ENCODE measurements at places on chromosomes 16 and 17.

DNA sequence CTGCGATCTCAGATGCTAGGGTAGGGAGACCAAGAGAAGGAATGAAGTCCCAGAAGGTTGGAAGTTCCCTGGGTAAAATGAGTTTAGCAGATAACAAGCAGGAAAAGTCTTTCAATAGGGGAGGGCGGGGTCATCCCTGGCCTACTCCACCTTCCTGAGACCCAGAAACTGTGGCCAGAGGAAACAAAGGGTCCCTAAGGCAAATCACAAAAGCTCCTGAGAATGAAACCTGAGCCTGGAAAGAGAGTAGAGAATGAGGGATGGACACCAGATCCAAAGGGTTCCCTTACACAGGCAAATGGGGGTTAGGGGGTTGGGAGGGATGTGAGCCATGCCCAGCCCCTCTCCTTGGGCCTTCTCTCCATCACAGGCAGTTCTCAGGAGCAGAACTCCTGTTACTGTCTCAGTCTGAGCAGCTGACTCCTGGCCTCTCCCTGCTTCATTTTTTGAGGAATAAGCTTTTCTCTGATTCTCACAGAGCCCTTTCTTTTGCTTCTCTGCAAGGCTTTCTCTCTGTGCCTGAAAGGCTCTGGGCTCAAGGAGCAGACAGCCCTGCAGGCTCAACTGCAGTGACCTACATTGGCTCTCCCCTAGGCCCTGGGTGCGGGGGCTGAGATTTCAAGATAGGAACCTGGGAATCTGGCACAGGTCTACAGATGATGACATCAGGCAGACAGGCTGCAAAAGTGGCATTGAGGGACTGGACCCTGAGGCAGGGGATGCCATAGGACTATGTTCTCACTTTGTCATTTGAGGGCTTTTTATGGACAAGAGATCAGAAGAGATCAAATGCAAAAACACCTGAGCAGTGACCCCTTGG, 9.8 kb upstream of the NR1D1 start:
- no peaks in the 10 kb centered on the region for H3K36me3 ChIP-seq
- no peak for DNase-seq
- no peaks in the 10 kb centered on the region for H3K27me3 ChIP-seq
- H3K4me1 ChIP-seq = peaks cover 70% of the 10 kb centered on the region

GRCh38 chr17:21001813-21002221, 41.0 kb downstream of the USP22 start:
- no peak for DNase-seq
- no peaks in the 10 kb centered on the region for H3K27me3 ChIP-seq
- H3K4me1 ChIP-seq = no peaks in the 10 kb centered on the region
- H3K36me3 ChIP-seq = peaks cover 47% of the 10 kb centered on the region

DNA sequence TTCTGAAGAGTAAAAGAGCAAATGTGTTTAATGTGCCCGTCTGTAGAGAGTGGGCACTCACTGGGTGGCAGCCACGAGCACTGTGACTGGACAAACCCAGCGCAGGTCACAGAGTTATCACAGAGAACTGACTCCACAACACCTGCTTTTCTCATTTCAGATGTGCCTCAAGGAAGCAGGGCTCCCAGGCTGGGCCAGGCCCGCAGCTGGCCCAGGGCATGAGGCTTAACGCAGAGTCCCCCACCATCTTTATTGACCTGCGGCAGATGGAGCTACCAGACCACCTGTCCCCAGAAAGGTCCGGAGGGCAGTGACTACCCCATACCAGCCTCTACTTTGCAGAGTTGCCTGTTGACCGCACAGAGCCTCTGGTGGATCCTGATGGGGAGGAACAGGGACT, 11.9 kb downstream of the DNAAF8 start:
- H3K36me3 ChIP-seq = peaks cover 5% of the 10 kb centered on the region
- no peak overlapping the region for H3K27ac ChIP-seq
- H3K4me3 ChIP-seq = no peak overlapping the region
- no peaks in the 10 kb centered on the region for H3K27me3 ChIP-seq
- peaks cover 11% of the 10 kb centered on the region for H3K4me1 ChIP-seq
- DNase-seq = no peak

- H3K27me3 ChIP-seq = peaks cover 9% of the 10 kb centered on the region
- H3K27ac ChIP-seq = no peak overlapping the region
- H3K4me3 ChIP-seq = no peak overlapping the region
- H3K36me3 ChIP-seq = no peaks in the 10 kb centered on the region
- no peak for DNase-seq
- peaks cover 8% of the 10 kb centered on the region for H3K4me1 ChIP-seq
These were observed 91.5 kb downstream of the UTP18 start for GRCh38 chr17:51351890-51352289.

GRCh38 chr16:2585651-2586081, 47.8 kb downstream of the PDPK1 start:
- DNase-seq = no peak
- H3K27me3 ChIP-seq = no peaks in the 10 kb centered on the region
- H3K4me1 ChIP-seq = no peaks in the 10 kb centered on the region
- H3K4me3 ChIP-seq = no peak overlapping the region
- peaks cover 25% of the 10 kb centered on the region for H3K36me3 ChIP-seq
- H3K27ac ChIP-seq = no peak overlapping the region

- no peaks in the 10 kb centered on the region for H3K36me3 ChIP-seq
- H3K27ac ChIP-seq = no peak overlapping the region
- no peaks in the 10 kb centered on the region for H3K4me1 ChIP-seq
- no peaks in the 10 kb centered on the region for H3K27me3 ChIP-seq
- no peak overlapping the region for H3K4me3 ChIP-seq
- DNase-seq = no peak
These were observed 43.9 kb downstream of the SDR42E1 start for GRCh38 chr16:81967358-81967757.

DNA sequence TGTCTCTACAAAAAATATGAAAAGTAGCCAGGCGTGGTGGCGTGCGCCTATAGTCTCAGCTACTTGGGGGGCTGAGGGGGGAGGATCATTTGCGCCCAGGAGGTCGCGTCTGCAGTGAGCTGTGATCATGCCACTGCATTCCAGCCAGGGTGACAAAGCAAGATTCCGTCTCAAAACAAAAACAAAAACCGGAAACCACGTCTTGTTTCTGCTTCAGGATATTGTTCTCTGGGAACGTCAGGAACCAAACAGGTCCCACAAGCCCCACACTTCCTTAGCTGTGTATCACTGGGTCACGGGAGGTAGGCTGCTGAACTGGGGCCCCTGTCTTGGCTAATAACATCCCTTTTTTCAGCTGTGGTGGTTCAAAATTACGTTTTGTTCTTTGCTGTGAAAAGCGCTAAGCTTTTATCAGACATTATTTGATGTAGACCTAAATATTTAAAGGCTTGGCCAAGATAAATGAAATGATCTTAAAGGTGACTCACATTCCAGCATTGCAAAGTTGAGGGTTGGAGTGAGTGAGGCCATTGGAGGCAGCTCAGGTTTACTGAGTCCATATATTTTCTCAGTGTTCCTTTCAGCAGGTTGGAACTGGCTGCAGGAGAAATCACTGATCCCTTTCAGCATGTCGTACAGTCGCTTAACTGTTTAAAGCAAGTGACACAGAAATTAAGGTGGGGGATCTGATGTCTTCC, 16.4 kb upstream of the SEC14L1 start:
- H3K27me3 ChIP-seq = no peaks in the 10 kb centered on the region
- peaks cover 63% of the 10 kb centered on the region for H3K4me1 ChIP-seq
- no peak for DNase-seq
- H3K4me3 ChIP-seq = no peak overlapping the region
- H3K27ac ChIP-seq = peak overlapping the region; percentile 84
- H3K36me3 ChIP-seq = no peaks in the 10 kb centered on the region

- H3K4me3 ChIP-seq = no peak overlapping the region
- no peaks in the 10 kb centered on the region for H3K27me3 ChIP-seq
- H3K36me3 ChIP-seq = no peaks in the 10 kb centered on the region
These were observed 19.8 kb downstream of the ASIC2 start for GRCh38 chr17:33273271-33273670.

- no peak overlapping the region for H3K4me3 ChIP-seq
- H3K27ac ChIP-seq = no peak overlapping the region
- H3K4me1 ChIP-seq = no peaks in the 10 kb centered on the region
- no peaks in the 10 kb centered on the region for H3K27me3 ChIP-seq
These were observed 134.9 kb downstream of the MSI2 start for GRCh38 chr17:57391076-57391825.

- no peak overlapping the region for H3K27ac ChIP-seq
- H3K36me3 ChIP-seq = peaks cover 6% of the 10 kb centered on the region
- H3K27me3 ChIP-seq = no peaks in the 10 kb centered on the region
- H3K4me3 ChIP-seq = no peak overlapping the region
- H3K4me1 ChIP-seq = peaks cover 40% of the 10 kb centered on the region
These were observed 2.9 kb downstream of the NUP93 start for GRCh38 chr16:56732832-56733231.

- H3K27ac ChIP-seq = peak overlapping the region; percentile 40
- H3K27me3 ChIP-seq = no peaks in the 10 kb centered on the region
- DNase-seq = peak; percentile 44
- H3K36me3 ChIP-seq = no peaks in the 10 kb centered on the region
These were observed 65.8 kb downstream of the TBC1D16 start for GRCh38 chr17:79969906-79970305.

DNA sequence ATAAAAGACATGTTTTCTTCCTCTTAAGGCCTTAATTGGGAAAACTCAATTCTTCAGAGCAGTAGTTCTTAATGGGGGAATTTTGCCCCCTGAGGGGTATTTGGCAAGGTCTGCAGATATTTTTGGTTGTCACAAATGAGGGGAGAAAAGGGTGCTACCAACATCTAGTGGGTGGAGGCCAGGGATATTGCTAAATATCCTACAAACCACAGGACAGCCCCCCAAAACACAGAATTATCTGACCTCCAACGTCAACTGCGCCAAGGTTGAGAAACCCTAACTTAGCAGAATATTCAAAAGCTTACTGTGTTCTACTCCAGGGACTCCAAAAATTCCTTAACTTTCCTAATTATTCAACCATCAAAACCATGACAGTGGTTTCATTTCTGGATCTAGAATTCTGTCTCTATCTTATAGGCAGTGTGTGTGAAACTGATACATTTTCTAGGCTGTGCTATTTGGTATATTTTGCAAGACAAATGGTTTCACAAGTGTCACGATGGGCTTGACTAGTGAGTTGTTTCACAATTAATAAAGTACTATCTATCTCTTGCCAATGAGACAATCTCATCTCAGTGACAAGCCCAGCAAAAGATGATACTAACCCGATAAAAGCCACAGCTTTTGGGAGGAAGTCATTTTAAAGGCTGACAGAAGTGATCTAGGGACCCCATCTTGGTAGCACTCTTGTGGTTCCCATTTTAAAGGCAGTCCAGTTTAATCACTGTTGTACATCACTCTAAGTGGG, 14.7 kb downstream of the TXNDC11 start:
- peaks cover 14% of the 10 kb centered on the region for H3K36me3 ChIP-seq
- no peaks in the 10 kb centered on the region for H3K27me3 ChIP-seq
- no peaks in the 10 kb centered on the region for H3K4me1 ChIP-seq
- H3K4me3 ChIP-seq = no peak overlapping the region

DNA sequence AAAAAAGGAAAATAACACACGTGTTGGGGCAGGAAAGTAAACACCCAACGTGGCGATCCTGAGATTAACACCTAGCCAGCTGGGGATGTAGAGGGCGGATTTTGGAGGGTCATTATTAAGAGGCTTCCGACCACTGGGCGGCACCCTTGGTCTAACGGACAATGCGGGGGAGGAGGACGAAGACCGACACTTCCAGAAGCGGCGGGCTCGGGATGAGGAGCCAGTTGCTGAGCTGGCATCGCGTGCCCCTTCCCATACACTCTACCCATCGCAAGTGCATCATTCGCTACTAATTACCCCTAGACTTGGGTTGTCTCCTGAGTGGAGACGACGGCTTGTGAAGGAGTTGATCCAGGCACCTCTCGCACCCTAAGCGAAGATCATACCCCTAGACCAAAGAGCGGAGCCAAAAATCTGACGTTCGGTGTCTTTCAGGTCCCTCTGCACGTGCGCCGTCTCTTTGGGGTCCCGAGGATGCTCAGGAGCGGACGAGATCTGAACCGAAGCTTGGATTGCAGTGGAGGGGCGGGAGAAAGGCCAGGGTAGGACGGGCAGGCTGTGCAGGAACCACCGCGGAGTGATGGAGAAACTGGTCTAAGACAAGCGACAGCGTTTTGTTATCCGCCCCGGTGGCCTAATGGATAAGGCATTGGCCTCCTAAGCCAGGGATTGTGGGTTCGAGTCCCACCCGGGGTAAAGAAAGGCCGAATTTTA, 17.6 kb downstream of the ZNF213 start:
- H3K4me3 ChIP-seq = peak overlapping the region; percentile 28
- H3K27me3 ChIP-seq = no peaks in the 10 kb centered on the region
- DNase-seq = no peak
- peak overlapping the region; percentile 39 for H3K27ac ChIP-seq

- no peak overlapping the region for H3K27ac ChIP-seq
- H3K4me3 ChIP-seq = no peak overlapping the region
- no peak for DNase-seq
- H3K27me3 ChIP-seq = no peaks in the 10 kb centered on the region
These were observed 20.3 kb downstream of the GGA3 start for GRCh38 chr17:75241143-75241430.

- no peak for DNase-seq
- no peak overlapping the region for H3K4me3 ChIP-seq
- H3K4me1 ChIP-seq = peaks cover 71% of the 10 kb centered on the region
- peaks cover 4% of the 10 kb centered on the region for H3K36me3 ChIP-seq
- no peaks in the 10 kb centered on the region for H3K27me3 ChIP-seq
These were observed 9.6 kb upstream of the MTSS2 start for GRCh38 chr16:70695331-70696070.

- peaks cover 35% of the 10 kb centered on the region for H3K36me3 ChIP-seq
- no peak for DNase-seq
- no peak overlapping the region for H3K27ac ChIP-seq
- H3K4me3 ChIP-seq = no peak overlapping the region
These were observed 7.0 kb downstream of the ZNF598 start for GRCh38 chr16:2002406-2003230.

DNA sequence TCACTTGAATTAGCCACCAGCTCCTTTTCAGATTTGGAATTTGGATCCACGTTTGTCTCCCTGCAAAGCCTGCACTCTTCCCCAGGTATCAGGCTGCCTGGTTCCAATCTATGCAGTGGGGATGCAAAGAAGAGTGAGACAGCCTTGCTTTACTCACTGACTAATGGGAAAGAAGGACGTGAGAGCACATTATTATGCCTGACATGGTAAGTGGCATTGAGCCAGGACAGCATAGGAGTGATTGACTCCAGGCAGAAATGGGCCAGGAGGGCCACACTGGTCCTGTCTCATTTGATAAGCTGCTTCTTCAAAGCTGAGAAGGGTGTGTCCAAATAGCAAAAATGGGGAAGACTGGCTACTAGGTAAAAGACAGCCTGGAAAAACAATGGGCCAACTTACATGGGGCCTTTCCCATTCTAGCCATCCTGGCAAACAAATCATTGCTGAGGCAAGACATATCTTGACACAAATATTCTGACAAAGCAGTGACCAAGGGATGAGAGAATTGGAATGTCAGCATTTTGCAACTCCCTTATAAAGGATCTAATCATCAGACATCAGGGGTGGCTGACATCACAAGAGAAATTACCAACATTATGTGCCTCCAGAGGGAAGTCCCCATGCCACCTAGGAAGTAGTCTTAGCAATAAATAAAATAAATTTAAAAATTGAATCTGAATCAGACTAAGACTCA, 38.6 kb downstream of the CDH11 start:
- no peaks in the 10 kb centered on the region for H3K27me3 ChIP-seq
- no peak overlapping the region for H3K4me3 ChIP-seq
- no peaks in the 10 kb centered on the region for H3K36me3 ChIP-seq
- no peaks in the 10 kb centered on the region for H3K4me1 ChIP-seq

GRCh38 chr17:67018471-67019434, 25.6 kb upstream of the CACNG1 start:
- H3K36me3 ChIP-seq = no peaks in the 10 kb centered on the region
- H3K27ac ChIP-seq = no peak overlapping the region
- H3K27me3 ChIP-seq = peaks cover 7% of the 10 kb centered on the region
- DNase-seq = no peak
